ENCODE measurements at places on chromosomes 1 and 21. TPM values are rescaled to one million over a fixed set of nuclear protein-coding genes. Genes with fewer than 3 reads are reported as not detected.

Gene ITLN2
- total RNA-seq = 0.20 TPM

Gene C1orf141
- not detected for total RNA-seq

Gene MGST3
- total RNA-seq = 93.7 TPM

Gene MR1
- total RNA-seq = 6.6 TPM

Gene GPR37L1
- total RNA-seq = 0.10 TPM

Gene CYP4B1
- total RNA-seq = 0.30 TPM

Gene LCE1B
- not detected for total RNA-seq

Gene FCRL5
- not detected for total RNA-seq

Gene ARHGEF19
- total RNA-seq = 59.7 TPM

Gene LYPLAL1
- 40.0 TPM for total RNA-seq

Gene KCNA3
- total RNA-seq = 0.07 TPM

Gene RPF1
- 86.9 TPM for total RNA-seq

Gene CIART
- total RNA-seq = 0.22 TPM

Gene IQGAP3
- 38.8 TPM for total RNA-seq

Gene KIF14
- 21.8 TPM for total RNA-seq

Gene IVL
- total RNA-seq = not detected

Gene ZYG11B
- 20.7 TPM for total RNA-seq

Gene AGO4
- 6.1 TPM for total RNA-seq

Gene SDC3
- 40.1 TPM for total RNA-seq

Gene RGS1
- total RNA-seq = not detected

All from HCT116 (cell line).